Ovary (tissue), 10 donors: ENCODE measurements at places on chromosomes 6 and 20. TPM values are rescaled to one million over a fixed set of nuclear protein-coding genes. Genes with fewer than 3 reads are reported as not detected.

DNA sequence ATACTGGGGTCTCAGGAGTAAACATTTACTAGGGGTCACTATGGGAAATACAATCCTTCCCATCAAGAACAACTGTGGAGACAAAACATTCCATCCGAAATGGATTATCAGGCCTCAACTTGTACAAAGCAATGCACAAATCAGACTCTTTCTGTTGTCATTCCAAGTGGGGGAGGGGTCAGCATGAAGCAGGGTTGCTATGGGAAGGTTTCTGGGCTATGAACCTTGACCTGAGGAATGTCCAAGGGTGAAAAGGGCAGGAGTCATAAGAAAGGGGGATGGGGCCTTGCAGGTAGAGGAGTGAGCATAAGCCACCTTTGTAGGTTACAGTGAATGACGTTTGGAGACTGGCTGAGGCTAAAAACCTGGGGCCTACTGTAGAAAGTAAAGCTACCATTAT, 3.1 kb downstream of the METTL24 start:
- no peak overlapping the region for H3K4me3 ChIP-seq
- DNase-seq, result no peak
- no peak overlapping the region for H3K27ac ChIP-seq
- H3K27me3 ChIP-seq, result no peaks in the 10 kb centered on the region
- H3K36me3 ChIP-seq, result no peaks in the 10 kb centered on the region
- H3K4me1 ChIP-seq, result peaks cover 4% of the 10 kb centered on the region

DNA sequence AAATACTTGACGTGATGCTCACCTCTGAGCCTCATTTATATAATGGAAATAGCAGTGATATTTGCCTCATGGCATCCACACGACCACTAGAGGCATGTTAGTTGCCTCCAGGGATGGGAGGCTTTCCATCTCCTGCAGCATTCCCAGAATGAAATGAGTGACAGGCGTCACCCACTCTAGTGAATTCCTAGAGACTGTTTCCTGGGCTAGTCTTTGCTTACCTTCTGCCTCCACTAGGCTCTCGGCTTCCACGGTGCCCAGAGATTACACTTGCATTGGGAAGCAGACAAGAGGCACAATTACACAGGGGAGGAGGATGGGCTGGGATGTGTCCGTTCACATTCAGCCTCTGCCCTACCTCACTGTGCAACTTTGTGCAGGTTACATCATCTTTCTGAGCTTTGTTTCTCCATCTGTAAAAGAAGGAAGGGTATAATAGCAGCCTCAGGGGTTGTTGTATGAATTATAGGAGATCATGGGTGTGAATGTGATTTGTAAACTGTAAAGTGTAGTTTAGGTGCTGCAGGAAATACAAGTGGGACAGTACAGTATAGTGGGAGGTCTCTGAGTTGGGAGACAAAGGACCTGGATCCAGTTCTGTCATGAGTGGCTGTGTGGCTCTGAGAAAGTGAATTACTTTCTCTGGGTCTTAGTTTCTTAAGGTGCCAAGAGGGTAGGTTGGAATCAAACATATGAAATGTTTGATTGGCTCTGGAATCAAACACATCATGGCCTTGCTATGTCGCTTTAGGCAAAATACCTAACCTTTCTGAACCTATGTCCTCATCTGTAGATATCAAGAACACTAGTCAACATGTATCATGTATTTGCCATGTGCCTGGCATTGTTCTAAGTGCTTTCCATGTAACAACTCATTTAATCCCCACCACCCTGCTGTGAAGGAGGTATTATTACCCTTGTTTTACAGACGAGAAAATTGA, 3.6 kb upstream of the VSTM2L start:
- H3K36me3 ChIP-seq, result no peaks in the 10 kb centered on the region
- no peak overlapping the region for H3K4me3 ChIP-seq
- peaks cover 3% of the 10 kb centered on the region for H3K4me1 ChIP-seq
- no peaks in the 10 kb centered on the region for H3K27me3 ChIP-seq
- DNase-seq, result no peak

DNA sequence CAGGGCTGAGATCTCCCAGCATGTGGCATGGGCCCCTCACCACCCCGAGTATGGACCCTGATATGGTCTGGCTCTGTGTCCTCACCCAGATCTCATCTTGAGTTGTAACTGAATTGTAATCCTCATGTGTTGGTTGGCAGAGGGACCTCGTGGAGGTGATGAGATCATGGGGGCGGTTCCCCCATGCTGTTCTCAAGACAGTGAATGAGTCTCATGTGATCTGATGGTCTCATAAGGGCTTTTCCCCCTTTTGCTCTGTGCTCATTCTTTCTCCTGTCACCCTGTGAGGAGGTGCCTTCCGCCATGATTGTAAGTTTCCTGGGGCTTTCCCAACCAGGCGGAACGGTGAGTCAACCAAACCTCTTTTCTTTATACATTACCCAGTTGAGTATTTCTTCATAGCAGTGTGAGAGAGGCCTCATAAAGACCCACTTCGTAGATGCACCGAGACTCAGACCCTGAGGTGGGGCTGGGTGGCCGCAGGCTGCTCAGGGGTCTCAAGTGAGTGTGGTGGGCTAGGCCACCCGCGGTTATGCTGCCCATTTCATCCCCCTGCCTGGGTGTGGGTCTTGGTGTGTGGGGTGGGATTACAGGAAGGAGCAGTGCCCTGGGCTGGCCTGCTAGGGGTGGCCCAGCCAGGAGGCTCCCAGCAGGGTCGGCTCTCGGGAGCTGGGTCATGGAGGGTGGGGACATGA, 26.2 kb upstream of the GATA5 start:
- H3K4me3 ChIP-seq, result no peak overlapping the region
- no peaks in the 10 kb centered on the region for H3K4me1 ChIP-seq
- no peak for DNase-seq
- no peaks in the 10 kb centered on the region for H3K36me3 ChIP-seq
- no peak overlapping the region for H3K27ac ChIP-seq

- H3K27me3 ChIP-seq, result no peaks in the 10 kb centered on the region
- H3K4me1 ChIP-seq, result peaks cover 4% of the 10 kb centered on the region
- DNase-seq, result no peak
- no peaks in the 10 kb centered on the region for H3K36me3 ChIP-seq
- H3K27ac ChIP-seq, result no peak overlapping the region
- H3K4me3 ChIP-seq, result no peak overlapping the region
These were observed 7.3 kb upstream of the ASF1A start for GRCh38 chr6:118886641-118887040.

DNA sequence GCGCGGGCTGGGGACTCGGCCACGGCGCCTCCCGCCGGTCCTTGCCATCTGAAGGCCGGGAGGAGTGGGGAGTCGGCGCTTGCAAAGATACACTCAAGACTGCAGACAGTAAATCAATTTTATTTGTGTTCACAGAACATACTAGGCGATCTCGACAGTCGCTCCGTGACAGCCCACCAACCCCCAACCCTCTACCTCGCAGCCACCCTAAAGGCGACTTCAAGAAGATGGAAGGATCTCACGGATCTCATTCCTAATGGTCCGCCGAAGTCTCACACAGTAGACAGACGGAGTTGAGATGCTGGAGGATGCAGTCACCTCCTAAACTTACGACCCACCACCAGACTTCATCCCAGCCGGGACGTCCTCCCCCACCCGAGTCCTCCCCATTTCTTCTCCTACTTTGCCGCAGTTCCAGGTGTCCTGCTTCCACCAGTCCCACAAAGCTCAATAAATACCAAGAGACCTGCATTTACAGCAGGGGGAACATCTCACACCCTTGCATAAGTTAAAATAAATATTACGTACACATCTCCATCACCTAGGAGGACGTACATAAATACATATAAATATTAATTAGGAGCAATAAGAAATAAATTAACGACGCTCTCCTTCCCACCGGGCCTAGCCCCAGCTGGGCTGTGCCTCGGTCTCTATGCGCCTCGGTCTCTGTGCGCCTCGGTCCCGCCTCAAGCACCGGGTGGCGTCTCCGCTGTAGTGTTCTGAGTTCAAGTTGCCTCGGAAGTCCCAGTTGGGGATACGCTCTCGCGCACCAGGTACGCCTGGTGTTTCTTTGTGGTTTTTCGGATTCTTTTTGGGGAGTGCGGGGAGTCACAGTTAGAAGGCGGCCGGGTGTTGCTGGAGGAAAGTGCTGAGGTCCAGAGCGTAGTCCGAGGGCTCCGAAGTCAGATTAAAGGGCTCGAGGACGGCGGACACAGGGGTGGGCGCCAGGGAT, 889 bp upstream of the FLOT1 start:
- no peaks in the 10 kb centered on the region for H3K36me3 ChIP-seq
- peak; percentile 40 for DNase-seq
- H3K4me1 ChIP-seq, result peaks cover 9% of the 10 kb centered on the region
- peak overlapping the region; percentile 89 for H3K27ac ChIP-seq
- H3K4me3 ChIP-seq, result peak overlapping the region; percentile 60
- no peaks in the 10 kb centered on the region for H3K27me3 ChIP-seq

GRCh38 chr6:91020744-91021143, 433.9 kb upstream of the MAP3K7 start:
- H3K4me3 ChIP-seq, result no peak overlapping the region
- no peaks in the 10 kb centered on the region for H3K27me3 ChIP-seq
- DNase-seq, result no peak
- no peaks in the 10 kb centered on the region for H3K36me3 ChIP-seq
- peaks cover 2% of the 10 kb centered on the region for H3K4me1 ChIP-seq
- no peak overlapping the region for H3K27ac ChIP-seq

- H3K27ac ChIP-seq, result no peak overlapping the region
- no peaks in the 10 kb centered on the region for H3K4me1 ChIP-seq
- no peak overlapping the region for H3K4me3 ChIP-seq
- no peaks in the 10 kb centered on the region for H3K27me3 ChIP-seq
- H3K36me3 ChIP-seq, result no peaks in the 10 kb centered on the region
These were observed 40.4 kb upstream of the ARG1 start for GRCh38 chr6:131532580-131533039.

DNA sequence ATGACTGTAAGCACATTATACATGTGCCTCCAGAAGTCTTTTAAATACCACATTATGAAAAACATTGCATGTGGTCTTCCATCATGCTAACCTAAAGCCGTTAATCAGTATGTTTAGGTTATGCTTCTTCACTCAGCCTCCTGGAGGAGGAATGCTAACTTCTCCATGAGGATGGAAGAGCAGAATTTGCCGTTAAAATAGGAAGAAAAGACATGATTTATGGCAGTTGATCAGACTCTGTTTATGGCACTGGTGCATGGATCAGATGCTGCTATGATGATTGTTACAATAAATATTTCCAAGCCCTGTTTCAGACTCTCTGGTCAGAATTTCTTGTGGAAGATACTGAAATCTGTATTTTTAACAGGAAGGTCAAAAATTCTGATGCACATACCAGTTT, 31.7 kb downstream of the MAP3K4 start:
- H3K27ac ChIP-seq, result no peak overlapping the region
- H3K4me3 ChIP-seq, result no peak overlapping the region

GRCh38 chr6:144149894-144150709, at the start of gene STX11:
Gene STX11 (plus strand): TSS chr6:144150517. CDS start chr6:144186628, 36,111 bp downstream.
- no peaks in the 10 kb centered on the region for H3K36me3 ChIP-seq
- H3K4me1 ChIP-seq, result peaks cover 10% of the 10 kb centered on the region
- no peaks in the 10 kb centered on the region for H3K27me3 ChIP-seq
- H3K27ac ChIP-seq, result no peak within 1 kb of the TSS

- no peaks in the 10 kb centered on the region for H3K36me3 ChIP-seq
- no peaks in the 10 kb centered on the region for H3K4me1 ChIP-seq
- DNase-seq, result no peak
- H3K27me3 ChIP-seq, result no peaks in the 10 kb centered on the region
These were observed 34.9 kb upstream of the FOXA2 start for GRCh38 chr20:22619272-22619671.

DNA sequence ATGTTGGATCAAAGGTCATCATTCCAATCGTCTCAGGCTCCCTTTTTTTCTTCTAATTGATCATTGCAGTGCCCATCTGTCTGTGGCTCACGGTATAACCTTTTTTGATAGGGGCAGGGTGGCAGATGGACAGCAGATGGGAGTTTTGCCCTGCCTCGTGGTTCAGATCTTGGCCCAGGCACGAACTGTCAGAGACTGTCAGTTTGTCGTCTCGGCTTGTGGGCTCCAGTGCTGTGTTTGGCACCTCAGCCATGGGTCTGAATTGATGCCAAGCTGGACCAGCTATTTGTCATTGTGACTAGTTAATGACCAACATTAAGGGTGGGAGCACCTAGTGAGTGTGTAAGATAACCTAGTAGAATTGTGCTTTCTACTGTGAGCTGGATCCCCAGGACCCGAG, 197.6 kb downstream of the PRL start:
- DNase-seq, result no peak
- no peak overlapping the region for H3K27ac ChIP-seq
- no peaks in the 10 kb centered on the region for H3K36me3 ChIP-seq
- no peaks in the 10 kb centered on the region for H3K27me3 ChIP-seq

DNA sequence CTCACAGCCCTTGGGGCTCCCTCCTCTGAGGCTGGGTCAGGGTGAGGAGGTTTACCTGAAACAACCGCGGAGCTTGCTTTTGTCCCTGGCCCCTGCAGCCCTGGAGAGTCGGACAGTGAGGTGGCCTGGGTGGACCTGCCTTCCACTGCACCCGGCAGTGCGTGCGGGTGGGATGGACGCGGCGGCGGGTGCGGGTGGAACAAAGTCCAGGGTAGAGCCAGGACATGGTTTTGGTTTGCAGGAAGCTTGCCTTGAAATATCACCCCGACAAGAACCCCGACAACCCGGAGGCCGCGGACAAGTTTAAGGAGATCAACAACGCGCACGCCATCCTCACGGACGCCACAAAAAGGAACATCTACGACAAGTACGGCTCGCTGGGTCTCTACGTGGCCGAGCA, 27.1 kb downstream of the UCKL1 start:
- H3K4me3 ChIP-seq, result no peak overlapping the region
- H3K27ac ChIP-seq, result no peak overlapping the region
- H3K27me3 ChIP-seq, result no peaks in the 10 kb centered on the region
- no peaks in the 10 kb centered on the region for H3K36me3 ChIP-seq
- H3K4me1 ChIP-seq, result peaks cover 2% of the 10 kb centered on the region

DNA sequence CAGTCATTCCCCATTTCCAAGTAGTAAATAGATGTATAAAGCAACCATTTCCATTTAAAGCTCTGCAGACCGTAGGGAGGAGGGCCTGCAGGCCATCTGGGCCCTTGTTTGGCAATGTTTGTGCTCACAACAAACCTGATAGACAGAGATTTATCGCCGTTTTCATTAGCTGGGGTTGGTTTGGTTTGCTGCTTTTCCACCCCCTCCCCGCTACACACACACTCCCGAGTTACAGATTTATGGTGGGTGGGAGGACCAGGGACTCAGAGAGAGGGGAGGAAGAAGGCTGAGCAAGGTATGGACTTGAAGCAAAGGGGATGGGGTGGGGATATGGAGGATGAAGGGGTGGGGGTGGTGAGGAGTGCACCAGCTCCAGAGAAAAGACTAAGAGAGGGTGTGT, 36.6 kb upstream of the FOXP4 start:
- no peak overlapping the region for H3K27ac ChIP-seq
- DNase-seq, result no peak
- no peaks in the 10 kb centered on the region for H3K36me3 ChIP-seq
- H3K27me3 ChIP-seq, result no peaks in the 10 kb centered on the region
- peaks cover 3% of the 10 kb centered on the region for H3K4me1 ChIP-seq

Gene EEF1A2
- total RNA-seq, result 0.57 TPM

Gene TBC1D32
- 7.8 TPM for total RNA-seq

Gene CFB
- total RNA-seq, result 23.8 TPM

Gene ZSCAN23
- 5.1 TPM for total RNA-seq

Gene CCN2
- total RNA-seq, result 72.4 TPM

Gene CST5
- total RNA-seq, result not detected

Gene PMEPA1
- total RNA-seq, result 6.9 TPM

Gene ELOVL4
- 1.1 TPM for total RNA-seq
